ENCODE measurements at places on chromosomes 11 and 22.

GRCh38 chr22:28430466-28431025 lies 249.1 kb downstream of the TTC28 start:
- DNase-seq: no peak

- no peak for DNase-seq
Measured at GRCh38 chr11:131874070-131874469, 503.7 kb downstream of the NTM start.

- DNase-seq: no peak
Measured at GRCh38 chr22:31707519-31707918, 42.4 kb downstream of the PRR14L start.

GRCh38 chr11:17599460-17599925 lies 52.4 kb downstream of the OTOG start:
- no peak for DNase-seq

DNA sequence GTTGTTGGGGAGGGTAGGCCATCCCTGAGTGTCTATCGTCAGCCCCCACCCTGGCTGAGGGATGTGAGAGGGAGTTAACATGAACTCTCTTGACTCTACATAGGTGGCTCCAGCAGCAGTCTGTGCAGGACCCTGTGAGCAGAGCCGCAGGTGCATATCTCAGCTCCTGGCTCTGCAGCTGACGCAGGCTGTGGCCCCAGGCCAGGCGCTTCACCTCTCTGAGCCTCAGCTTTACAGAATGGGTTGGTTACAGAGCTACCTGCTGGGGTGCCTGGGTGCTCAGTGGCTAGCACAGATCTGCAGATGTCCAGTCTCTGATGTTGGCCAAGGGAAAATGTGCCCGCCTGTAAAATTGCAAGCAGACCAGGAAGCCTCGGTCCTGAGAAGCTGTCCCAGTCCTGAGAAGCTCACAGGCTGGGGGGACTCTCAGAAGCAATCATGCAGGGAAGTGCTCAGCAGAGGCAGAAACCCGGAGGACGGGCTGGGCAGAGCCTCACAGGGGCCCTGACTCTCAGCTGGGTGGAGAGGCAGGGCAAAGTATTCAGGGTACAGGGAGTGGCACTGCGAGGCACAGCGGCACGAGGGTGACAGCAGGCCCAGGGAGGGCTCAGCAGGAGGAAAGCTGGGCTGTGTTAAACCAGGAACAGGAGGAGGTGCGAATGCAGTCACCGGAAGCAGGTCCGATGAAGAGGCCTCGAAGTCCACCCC lies 15.9 kb upstream of the LRP5 start:
- no peak for DNase-seq

- DNase-seq: no peak
Measured at GRCh38 chr11:3803726-3804495, 4.4 kb upstream of the PGAP2 start.

DNA sequence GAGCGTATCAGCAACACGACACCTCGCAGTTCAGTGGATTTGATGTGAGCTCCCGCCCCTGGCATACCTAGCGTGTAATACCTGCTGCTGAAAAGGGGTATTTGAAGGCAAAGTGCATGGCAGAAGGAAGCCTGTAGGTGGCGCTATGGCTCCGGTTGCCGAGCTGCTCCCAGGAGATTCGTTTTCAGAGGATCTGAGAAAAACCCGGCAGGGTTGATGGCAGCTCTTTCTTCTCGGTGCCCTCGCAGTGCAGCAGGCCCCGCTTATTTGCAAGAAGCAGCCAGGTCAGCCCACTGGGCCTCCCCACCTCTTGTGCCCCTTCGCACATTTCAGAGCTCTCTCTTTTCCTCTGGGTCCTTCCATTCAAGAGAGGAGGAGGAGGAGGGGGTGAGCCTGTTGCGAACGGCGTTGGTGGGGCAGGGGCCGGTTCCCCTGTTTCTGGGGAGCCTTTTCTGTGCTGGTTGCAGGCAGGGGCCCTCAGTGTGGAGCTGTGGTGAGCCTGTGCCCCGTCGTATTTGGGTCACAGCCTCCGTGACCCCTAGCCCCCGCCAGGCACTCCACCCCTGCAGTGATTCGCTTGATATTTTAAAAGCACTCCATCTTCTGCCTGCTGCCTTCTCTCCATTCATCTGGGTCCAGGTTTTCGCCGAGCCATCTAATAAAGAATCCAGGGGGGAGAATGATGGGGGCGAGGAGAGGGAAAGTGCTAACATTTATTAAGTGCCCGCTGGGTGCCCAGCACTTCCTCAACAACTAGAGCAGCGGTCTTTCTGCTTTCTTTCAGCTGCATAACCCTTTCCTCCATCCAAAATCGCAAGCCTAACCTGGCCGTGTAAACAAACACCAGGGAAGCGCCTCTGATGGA lies 85.3 kb upstream of the SYT13 start:
- peak; percentile 35 for DNase-seq

DNA sequence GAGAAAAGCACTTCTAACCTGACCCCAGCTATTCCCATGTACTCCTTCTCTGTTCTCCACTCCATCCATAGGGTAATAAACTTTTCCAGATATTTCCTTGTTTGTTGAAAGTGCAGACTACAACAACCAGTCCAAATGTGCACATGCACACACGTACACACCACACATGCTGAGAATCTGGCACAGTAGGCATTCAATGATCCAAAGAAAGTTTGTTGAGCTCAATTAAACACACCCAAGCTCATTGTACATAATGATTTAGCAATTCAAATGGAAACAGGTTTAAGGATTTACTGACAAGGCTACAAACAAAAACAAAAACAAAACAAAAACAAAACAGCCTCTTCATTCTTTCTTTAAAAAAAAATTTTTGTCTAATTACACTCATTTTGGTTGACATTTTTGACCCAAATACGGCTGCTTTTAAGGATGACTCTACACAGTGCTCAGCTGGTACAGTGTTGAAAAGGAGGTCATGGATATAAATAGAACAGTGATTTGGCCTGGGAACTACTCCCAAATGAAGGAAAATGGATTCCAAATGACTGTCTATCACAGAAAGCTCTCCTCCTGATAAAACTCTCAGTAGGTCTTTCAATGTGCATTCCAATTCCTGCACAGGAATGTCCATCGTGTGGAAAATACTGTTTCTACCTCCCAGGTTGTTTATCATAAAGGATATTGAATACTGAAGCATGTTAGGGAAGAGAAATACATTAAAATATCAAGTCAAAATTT lies 232.2 kb downstream of the GUCY1A2 start:
- no peak for DNase-seq

DNA sequence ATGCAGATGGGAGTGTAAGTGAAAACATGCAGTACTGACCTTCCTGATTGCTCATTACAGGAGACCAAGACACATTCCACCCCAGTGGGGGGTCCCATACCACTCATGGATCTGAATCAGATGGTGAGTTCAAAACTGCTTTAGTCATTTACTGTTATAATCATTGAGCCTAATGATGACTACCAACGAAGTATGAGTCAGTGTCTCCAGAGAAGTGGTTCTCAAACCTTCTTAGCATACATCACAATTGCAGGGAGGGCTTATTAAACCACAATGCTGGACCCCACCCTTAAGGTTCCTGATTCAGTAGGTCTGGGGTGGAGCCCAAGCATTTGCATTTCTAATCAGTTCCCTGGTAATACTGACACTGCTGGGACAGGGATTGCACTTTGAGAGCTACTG lies 75.8 kb downstream of the CD44 start:
- no peak for DNase-seq

DNA sequence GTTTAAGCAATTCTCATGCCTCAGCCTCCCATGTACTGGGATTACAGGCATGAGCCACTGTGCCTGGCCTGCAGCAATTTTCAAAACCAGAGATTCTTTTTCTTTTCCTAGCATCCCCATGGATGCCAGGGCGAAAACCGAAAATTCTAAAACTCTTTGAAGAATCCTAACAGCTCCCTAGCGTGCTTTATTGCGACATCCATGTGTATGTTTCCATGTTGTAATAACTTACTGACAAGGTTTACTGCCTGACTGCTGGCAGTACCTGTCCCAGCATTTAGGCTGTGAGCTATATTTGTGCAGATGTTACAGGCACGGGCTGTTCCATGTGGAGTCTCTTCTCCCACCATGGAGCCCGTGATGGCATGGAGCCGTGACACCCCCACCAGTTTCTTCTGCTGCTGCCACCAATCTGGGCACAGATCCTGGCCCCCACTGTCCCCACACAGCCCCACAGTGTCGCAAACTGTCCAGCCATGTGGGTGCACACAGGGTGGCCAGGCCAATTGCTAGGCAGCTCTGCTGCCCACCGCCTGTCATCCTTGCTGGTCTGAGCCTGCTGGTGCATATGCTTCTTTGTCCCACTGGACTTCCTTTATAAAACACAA lies 7.1 kb upstream of the TAB1 start:
- DNase-seq: peak; percentile 16

DNA sequence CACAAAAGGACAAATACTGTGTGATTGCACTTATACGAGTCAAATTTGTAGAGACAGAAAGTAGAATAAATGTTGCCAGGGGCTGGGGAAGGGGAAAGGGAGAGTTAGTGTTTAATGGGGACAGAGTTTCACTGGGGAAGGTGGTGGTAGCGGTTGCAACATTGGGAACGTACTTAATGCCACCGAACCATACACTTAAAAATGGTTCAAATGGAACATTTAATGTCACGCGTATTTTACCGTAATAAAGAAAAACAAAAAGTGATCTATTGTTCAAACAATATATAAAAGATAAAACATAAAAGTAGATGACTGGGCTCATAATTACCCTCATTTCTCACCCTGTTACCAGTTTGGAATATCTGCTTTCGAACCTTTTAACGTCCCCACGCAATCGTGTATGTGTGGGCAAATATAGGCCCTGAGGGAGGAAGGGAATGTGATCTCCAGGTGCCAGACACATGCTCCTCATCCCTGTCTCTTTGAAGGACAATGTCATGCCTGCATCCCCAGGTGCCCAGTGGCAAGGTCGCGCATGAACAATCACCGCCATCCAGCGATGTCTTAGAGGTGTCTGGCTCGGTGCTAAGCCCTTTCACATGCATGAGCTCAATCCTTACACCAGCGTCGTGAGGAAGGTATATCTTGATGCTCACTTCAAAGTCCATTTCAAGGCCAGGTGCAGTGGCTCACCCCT lies 35.3 kb downstream of the LIF start:
- no peak for DNase-seq

- peak; percentile 68 for DNase-seq
Measured at GRCh38 chr11:43751726-43752125, 71.2 kb downstream of the HSD17B12 start.

GRCh38 chr11:36300650-36301049 lies 4.6 kb downstream of the PRR5L start:
- DNase-seq: no peak

DNA sequence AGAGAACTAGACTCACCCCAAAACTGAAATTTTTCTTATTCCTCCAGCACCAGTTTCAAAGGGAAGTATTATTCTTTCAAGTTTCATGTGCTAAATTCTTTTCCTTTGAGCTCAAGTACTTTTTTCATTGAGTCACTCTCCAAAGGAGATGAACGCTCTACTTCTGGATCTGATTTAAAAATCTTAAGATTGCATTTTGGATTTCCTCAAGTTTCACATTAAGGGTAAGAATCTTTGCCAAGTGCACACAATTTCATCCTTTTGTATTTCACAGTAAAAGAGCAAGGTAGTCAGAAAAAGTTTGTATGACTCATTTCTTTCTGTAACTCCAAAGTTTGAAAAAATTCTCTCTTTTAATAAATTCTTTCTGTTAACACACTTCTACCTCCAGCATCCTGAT lies 435.5 kb downstream of the RAB38 start:
- DNase-seq: no peak

GRCh38 chr11:26976389-26976788 lies 17.5 kb upstream of the FIBIN start:
- DNase-seq: no peak

GRCh38 chr22:37803195-37803638 lies 4.5 kb upstream of the GCAT start:
- no peak for DNase-seq

- no peak for DNase-seq
Measured at GRCh38 chr11:64132191-64132771, 33.6 kb downstream of the MACROD1 start.

- DNase-seq: no peak
Measured at GRCh38 chr22:47202819-47203553, 440.5 kb downstream of the TBC1D22A start.

DNA sequence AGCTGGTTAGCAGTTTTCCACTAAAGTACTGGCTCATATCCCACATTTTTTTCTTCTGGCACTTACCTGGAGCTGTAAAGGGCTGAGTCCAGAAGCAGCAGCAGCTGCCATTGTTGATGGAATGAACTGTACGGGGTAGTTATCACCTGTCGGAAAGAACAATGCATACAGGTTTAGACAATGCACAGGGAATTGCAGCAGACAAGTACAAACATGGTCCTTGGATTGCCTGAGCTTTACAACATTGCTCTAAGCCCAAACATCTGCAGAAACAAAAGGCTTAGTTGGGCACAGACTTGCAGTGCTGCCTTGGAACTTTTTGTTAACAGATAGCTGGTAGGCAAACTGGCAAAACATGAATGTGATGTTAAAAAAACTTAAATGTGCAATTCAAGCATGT lies 258.8 kb downstream of the SOX6 start:
- no peak for DNase-seq

DNA sequence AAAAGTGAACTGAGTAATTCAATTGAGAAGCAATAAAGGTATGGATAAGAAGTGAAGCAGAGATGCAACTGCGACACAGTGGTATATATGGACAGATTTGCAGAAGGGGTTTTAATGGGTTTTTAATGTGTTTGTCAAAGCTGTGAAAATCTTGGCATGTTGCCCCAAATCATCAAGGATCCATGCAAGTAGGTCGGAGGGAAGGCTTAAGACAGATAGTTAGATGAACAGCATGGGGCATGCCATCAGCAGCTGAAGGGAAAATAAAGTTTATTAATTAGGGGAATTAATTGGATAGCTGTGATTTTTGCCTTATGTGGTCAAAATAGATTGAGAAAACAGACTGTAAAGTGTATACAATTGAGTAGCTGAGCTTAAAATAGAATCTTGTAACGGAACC lies 840.1 kb downstream of the JRKL start:
- DNase-seq: no peak

- DNase-seq: no peak
Measured at GRCh38 chr22:37716708-37717107, 19.9 kb downstream of the TRIOBP start.

DNA sequence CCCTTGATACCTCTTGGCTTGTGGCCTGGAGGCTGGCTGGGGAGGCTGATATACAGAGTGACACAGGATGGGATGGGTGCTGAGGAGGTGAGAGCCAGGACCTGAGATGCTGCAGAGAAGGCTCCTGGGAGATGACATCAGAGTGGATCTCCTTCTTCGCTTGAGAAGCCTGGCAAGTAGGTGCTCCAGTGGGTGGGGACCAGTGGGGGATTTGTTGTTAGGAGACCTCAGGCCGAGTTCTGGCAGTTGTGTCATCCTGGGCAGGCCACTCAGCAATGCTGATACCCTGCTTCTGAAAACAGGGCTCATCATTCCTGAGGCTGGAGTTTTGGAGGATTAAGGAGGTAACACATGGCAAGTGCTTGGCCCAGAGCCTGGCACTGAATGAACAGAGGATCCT lies 1.9 kb upstream of the NDUFV1 start:
- no peak for DNase-seq

GRCh38 chr22:29801796-29802195 lies 34.6 kb downstream of the UQCR10 start:
- no peak for DNase-seq

DNA sequence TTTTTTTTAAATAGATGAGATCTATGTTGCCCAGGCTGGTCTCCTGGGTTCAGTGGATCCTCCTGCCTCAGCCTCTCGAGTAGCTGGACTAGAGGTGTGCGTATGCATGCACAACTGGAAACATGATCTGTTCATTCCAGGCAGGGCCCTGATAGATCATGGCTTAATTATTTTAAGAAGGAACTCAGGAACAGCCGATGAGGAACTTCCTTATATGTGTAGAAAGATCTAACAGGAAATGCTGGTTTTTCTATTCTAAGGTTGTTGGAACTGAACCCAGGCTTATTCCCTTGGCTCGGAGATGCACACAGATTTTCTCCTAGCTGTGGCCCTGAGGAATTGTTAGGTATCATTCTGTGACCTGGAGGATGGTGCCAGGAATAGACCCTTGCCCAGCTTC lies 32.4 kb downstream of the SPECC1L start:
- peak; percentile 46 for DNase-seq
